ENCODE measurements at places on chromosomes 1 and 21.

- DNase-seq: no peak
Measured at GRCh38 chr1:243493156-243494129, 237.6 kb downstream of the SDCCAG8 start.

- no peak for DNase-seq
Measured at GRCh38 chr1:184036517-184036949, 995 bp downstream of the COLGALT2 start.

DNA sequence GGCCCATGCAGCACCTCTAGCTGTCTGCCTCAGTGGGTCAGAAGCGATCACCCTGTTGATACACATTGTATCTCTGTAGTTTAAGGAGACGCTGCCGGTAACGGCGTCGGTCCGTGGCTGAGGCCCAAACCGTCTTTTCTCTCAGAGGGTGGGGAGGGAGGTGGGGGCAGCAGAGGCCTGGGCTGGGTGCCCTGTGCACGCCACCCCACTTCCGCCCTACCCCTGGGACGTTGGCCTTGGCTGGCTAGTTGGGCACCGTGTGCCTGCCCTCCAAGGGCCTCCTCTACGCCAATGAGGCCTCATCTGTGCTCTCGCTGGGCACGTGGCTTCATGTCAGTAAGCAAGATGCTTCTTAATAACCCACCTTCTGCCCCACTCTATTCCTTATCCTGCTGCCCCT lies 9.4 kb downstream of the ZC3H12A start:
- no peak for DNase-seq

DNA sequence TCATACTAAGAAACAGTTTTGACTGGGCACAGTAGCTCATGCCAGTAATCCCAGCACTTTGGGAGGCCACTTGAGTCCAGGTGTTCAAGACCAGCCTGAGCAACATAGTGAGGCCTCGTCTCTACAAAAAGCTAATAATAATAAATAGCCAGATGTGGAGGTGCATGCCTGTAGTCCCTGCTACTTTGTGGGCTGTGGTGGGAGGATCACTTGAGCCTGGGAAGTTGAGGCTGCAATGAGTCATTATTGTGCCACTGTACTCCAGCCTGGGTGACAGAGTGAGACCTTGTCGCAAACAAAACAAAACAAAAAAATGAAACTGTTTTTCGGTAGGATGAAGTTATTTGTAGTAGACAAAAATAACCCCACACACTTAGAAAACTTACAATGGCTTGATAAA lies 19.0 kb upstream of the OLFM3 start:
- DNase-seq: no peak

DNA sequence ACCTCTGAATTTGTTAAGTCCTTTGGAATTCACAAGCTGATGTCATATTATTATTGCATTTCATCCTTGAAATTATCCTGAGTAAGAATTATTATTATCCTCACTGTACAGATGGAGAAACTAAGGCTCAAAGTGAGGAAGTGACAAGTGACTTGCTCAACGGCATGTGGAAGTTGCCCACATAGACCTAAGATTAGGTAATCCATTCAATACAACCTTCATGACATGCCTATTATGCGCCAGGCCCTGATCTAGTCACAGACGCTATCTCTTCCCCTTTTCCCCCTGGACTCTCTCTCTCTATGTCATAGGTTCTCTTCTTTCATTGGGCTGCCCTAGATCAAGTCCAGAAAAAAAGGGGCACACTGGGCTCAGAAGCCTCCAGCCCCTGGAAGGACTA lies 84.9 kb upstream of the KCNK2 start:
- DNase-seq: no peak

DNA sequence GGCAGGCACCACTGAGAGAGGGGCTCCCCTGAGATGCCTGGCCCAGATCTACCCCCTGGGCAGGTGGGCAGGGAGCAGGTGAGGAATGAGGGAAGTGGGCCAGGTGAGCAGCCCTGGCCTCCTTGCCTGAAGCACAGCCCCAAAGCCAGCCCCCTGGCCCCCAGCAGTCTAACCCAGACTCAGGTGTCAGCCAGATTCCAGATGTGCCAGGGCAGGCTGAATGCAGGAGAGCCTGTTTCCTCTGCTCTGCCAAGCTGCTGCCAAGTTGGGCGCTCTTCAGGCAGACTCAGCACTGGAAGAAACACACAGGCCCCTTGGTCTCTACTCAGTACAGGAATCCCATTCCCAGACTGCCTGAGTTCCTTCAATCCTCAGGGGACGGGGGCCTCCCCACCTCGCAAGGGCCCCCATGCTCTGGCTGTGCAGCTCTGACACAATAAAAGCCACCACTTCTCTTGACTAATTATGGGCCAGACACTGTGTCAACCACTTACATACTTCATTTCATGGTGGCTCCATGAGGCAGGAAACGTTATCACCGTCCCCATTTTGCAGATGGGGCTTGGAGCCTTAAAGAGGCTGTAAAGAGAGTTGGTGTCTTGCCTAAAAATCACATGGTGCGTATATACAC lies 20.4 kb downstream of the ARHGEF19 start:
- DNase-seq: no peak
